ENCODE measurements at places on chromosomes 12 and 14. TPM values are rescaled to one million over a fixed set of nuclear protein-coding genes. Genes with fewer than 3 reads are reported as not detected.

DNA sequence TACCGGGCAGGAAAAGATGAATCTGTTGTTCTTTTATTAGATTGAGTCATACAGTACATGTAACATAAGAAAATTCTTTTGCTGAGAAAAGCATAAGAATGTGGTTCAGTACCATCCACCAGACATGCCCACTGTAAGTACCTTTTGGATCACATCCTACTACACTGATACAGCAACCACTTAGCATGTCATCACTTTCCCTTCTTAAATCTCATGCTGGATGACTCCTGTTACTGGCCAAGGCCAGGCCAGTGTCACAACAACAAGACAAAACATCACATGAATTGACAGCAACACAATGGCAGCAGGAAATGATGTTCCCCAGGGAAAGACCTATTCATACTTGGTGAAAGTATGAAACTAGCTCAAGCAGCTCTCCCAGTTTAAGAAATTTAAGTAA, 46.4 kb downstream of the STXBP6 start:
- no peak for ATAC-seq

DNA sequence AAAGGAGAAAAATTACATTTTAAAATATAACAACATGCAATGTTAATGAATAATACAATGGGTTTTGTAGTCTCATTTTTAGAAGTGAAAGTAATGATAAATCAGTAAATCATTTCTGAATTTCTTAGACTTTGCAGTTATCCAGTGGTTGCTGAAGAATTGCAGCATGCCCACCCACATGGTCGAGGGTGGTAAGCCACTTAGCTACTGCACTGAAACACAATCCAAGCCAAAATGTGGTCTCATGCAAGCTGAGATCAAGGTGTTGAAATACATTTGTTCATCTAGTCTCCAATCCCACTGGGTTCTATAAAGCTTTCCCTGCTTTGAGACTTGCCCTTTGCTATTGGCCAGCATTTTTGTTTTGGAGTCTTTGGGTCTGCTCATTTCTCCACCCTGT, 247.9 kb downstream of the NELL2 start:
- ATAC-seq = no peak

Gene NCOR2
- 72.8 TPM for total RNA-seq

DNA sequence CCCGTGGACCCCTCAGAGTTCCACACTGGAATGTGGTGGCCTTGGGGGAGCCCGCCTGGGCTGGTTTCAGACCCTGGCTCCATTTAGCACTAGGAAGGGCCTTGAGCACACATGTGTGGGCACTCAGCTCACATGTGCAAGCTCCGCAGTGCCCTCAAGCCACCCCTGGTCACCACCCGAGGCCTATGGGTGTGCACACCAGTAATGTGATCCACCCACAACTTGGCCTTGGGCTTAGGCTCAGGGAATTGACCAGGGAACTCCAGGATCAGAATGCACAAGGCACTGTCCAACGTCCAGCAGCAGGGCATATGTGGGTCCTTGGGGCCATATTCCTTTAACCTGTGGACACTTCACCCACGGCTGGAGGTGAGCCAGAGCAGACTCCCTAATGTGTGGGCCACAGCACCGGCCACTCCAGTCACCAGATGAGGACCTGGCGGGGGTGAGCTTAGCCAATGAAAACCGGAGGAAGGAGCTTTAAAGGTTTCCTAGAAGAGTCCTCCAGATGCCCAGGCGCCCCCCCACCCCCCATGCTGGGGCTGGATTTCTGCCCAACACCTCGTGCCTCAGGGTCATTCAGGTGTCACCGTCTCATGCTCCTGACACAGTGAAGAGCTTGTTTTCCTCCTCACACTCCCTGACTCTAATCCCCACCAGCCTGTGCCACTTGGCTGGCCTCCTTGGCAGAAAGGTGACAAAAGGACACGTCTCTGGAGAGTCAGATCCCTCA, 209.2 kb downstream of the ZFP36L1 start:
- ATAC-seq = no peak

Gene KICS2
- total RNA-seq = 14.2 TPM

DNA sequence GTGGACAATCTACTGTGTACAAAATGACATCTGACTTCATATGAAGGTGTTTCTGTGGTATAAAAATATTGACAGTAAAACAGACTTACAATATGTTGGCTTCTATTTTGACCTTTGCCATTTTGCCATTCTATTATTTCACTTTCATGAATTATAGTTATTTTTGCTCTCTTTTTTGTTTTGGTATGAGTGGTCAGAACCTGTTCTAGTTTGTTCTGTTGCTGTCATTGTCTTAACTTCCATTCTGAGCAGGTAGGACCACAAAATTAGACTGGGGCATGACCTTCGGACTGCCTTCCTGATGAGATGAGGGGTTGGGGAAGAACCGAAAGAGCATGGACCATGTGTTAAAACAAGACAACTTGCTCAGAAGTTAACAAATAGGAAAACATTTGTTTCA, 36.5 kb upstream of the IFNG-AS1 start:
- ATAC-seq = no peak

Gene CCDC175
- not detected for total RNA-seq

DNA sequence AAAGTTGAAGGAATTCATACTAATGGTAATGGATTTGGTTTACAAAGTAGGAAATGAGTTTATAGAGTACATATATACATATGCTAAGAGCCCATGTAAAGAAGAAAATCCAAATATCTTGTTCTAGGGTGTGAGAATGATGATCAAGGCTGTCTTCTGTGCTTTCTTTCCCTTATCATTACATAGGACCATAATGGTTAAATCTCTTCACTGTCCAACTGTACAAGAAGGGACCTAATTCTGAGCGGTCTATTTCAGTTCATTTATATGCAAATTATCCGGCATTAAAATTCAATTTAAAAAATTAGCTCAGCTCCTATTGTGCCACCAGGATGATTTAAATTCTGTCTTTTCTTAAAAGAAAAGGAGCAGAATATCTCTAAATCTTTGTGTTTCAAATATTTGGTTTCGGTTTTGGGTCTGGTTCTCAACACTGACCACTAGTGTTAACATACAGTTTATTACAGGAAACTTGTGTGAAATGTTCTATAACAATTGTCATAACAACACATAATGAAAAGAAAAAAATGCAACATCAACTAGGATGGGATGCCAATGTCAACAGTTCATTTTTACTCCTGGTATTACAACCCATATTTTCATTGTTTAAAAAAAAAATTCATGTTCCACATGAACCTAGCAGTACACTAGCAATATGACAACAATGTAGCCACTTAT, 16.8 kb downstream of the OR4K1 start:
- ATAC-seq = no peak

Gene SCN8A
- 0.73 TPM for total RNA-seq

DNA sequence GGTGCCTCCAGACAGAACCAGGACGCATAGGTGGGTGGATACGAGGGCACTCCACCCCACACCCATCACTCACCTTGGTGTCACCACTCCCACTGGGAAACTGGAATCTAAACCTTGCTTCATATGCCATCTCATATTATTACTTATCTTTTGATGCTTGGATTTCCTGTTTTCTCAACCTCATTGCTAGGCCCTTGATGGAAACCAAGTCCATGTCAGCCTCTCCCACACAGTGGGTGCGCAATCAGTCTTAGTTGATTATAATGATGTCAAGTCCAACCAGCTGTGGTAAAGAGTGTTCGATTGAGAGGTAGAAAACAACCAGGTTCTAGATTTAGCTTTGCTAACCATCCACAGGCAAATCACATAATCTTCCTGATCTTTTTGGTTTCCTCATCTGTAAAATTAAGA, 584 bp upstream of the DDHD1 start:
- peak; percentile 73 for ATAC-seq

DNA sequence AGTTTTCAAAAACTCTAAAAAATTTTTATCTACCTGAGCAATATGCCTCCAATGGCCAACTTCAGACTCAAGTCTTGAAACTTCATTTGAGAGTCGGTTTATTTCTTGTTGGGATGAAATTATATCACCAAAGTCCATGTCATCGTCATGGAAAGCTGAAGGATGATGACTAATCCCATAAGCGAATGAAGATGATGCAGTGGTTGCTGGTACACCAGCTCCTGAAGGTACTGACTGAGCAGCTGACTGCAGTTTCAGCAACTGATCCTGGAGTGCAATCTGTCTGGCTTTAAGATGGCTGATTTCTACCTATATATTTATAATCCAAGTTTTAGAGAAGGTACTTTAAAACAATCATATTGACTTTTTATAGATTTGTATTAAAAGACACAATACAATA, 18.3 kb downstream of the TRIP11 start:
- peak; percentile 35 for ATAC-seq

- ATAC-seq = no peak
These were observed 57.2 kb downstream of the WDR20 start for GRCh38 chr14:102196902-102197230.

DNA sequence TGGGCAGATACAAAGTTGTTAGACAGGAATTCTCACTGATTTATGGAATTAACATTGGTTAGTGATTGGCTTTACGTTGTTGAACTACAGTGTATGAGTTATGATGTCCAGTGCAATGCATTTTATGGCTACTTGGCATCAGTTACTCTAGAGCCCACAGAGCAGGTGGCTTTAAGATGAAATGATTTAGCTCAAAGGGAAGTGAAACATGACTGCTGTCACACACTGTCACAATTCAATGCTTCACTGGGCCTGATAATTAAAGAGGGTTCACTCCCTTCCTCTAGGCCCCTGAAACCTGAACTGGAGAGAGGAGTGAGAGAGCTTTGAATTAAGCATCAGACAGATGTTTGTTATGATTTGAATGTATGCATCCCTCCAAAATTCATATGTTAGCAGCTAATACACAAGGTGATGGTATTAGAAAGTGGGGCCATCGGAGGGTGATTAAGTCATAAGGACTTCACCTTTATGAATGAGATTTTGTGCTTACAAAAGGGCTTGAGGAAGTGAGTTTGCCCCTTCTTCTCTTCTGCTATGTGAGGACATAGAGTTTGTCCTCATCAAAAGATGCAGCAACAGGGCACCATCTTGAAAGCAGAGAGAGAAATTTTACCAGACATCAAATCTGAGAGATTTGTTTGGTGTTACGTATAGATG, 175.8 kb upstream of the GRIN2B start:
- no peak for ATAC-seq

DNA sequence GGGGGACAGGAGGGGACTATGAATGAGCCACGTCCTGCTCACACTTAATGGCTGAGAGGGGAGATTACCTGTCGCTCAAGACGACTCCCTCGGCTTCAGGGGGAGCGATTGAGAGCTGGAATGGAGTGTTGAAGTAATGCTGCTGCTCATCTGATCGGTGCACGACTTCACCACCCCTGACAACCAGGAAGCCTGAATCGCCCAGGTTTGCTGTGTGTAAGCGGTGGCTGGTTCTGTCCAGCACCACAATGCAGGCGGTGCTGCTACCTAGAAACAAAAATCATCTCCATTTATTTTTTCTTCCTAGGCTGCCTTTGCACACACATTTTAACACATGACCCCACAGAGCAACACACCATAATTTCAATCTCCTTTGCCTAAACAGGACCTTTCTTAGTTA, 37.3 kb downstream of the PPTC7 start:
- no peak for ATAC-seq

Gene DIO3
- total RNA-seq = not detected
